Nephron progenitor cell (in vitro differentiated cells): ENCODE measurements at places on chromosomes 2 and 18.

GRCh38 chr2:105977212-105977611 is 216.9 kb downstream of the UXS1 start:
- no peak for DNase-seq

DNA sequence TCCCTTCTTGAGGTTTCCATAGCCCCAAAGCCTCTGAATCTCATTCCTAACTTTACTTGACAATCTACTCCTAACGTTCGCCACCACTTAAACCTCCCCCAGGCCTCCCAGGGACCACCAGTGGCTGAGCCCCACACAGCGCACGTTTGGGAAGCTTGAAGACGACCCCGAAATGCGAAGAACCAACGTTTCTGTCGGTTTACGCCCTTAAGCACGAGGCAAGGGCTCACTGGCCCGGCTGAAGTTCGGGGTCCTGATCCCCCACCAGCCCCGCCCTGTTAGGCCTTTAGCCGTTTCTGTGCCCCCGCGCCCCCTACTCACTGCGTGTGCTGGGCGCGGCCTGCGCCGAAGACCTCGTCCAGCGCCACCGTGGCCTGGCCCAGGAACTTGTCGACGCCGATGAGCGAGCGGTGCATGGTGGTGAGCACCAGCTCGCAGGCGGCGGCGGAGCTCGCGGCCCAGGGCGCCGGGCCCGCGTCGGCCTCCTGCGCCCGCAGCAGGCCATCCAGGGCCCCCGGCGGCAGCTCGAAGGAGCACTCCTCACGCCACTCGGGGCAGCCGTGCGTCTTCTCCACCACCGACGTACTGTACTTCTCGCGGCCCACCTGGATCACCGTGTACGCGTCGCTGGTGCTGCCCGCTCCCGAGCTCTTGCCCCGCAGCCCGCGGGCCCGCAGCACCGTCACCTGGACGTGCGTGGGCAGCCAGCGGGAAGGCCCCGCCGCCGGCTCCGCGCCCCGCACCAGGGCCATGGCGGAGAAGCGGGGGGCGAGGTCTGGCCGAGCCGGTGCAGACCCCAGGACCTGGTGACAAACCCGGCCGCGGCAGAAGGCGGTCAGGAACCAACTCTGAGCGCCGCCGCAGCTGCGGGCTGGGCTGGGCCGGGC is 479 bp downstream of the RAB11FIP5 start:
- peak; percentile 64 for DNase-seq

GRCh38 chr2:70258532-70258875 is 567 bp downstream of the PCYOX1 start:
- peak; percentile 51 for DNase-seq

GRCh38 chr18:8988260-8988871 is 114.1 kb upstream of the NDUFV2 start:
- DNase-seq: peak; percentile 65

DNA sequence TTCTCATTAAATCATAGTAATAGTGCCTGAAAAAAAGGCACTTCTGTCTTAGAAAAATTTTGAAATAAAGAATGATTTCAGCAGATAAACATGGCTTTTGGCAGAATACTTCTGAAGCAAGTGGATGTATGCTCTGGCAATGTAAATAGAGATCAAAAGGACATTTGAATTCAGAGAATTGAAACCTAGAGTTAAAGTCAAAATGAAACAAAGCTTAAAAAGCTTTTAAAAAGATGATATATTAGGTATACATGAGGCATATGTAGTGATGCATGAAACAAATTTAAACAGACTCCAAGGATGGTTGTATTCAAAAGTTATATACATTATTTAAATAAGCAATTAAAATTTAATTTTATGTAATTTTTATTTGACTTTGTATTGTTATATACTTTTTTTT is 1344.5 kb upstream of the TMEFF2 start:
- no peak for DNase-seq

DNA sequence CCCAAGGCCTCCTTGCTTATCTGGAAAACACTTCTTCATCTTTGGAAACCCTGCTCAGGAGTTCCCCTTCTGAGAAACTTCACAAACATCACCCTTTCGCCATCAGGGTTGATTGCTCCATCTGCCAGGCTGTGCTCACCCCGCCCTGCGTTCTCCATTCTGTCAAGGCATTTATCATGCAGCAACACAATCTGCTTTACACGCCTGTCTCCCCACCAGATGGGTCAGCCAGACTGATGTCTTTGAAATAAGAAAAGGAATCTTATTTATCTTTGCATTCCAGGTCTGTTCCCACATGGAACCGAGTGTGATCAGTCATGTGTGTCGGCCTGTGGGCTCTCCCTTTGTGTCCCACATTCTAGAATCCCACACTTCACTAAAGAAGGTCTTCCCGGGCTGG is 110.0 kb upstream of the ARL4C start:
- DNase-seq: peak; percentile 25

- no peak for DNase-seq
Observed at GRCh38 chr2:102103992-102104871, 38.3 kb upstream of the IL1R1 start.

- no peak for DNase-seq
Observed at GRCh38 chr2:9126540-9126939, 80.1 kb upstream of the ASAP2 start.

- DNase-seq: no peak
Observed at GRCh38 chr2:136114382-136114781, 3.6 kb downstream of the CXCR4 start.

DNA sequence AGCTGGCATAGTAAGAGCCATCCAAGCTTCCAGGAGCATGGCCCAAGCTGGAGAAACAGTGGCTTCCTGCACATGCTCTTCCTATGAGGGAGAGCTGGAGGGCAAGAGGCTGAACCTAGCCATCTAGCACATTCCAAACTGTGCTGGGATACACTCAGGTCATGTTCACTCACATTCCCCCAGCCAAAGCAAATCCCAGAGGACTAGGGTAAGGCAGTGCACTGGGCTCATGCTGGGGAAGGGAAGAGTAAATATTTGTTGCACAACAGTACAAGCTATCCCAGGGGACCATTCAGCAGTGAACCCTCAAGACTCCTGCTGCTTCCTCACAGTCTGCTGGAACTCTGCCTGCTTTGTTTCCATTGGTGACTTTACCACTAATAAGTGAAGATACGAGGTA is 20.7 kb upstream of the GYPC start:
- DNase-seq: no peak

DNA sequence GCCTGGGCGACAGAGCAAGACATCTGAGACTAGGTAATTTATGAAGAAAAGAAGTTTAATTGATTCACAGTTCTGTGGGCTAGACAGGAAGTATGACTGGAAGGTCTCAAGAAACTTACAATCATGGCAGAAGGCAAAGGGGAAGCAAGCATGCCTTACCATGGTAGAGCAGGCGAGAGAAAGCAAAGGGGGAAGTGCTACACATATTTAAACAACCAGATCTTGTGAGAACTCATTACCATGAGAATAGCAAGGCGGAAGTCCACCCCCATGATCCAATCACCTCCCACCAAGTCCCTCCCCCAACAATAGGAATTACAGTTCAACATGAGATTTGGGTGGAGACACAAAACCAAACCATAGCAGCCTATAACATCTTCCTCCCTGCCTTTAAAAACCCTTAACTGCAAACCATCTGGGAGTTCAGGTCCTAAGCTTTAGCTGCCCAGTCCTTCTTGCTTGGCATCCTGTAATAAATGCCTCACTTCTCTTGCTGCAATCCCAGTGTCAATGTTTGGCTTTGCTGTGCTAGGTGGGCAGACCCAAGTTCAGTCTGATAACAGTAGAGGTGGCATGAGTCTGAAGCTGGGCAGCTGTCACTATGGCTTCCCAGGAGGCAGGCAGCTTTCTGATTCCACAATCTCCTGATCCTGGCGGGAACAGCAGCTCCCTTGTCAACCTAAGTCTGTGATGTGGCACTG is 11.2 kb upstream of the SP5 start:
- DNase-seq: no peak

GRCh38 chr2:130380096-130380934 is 24.5 kb downstream of the PTPN18 start:
- no peak for DNase-seq

DNA sequence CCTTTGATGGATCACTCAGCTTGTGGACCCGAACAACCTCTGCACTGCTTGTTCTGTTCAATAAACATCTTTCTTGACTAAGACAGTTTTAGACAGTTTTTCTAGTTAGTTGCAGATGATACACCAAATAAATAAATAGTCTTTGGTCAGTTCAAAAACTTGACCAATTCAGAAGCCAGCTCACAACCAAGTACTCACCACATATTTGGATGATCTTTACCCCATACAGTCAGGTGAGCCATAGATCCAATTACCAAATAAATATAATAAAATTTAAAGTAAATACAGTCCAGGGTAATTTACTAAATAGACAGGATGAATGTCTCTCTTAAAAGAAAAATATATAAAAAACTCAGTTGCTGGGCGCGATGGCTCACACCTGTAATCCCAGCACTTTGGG is 18.2 kb downstream of the SCN3A start:
- no peak for DNase-seq

GRCh38 chr2:185393091-185393490 is 345.5 kb upstream of the FSIP2 start:
- no peak for DNase-seq
